AG20443 (cell line): ENCODE measurements at places on chromosomes 6 and 20.

DNA sequence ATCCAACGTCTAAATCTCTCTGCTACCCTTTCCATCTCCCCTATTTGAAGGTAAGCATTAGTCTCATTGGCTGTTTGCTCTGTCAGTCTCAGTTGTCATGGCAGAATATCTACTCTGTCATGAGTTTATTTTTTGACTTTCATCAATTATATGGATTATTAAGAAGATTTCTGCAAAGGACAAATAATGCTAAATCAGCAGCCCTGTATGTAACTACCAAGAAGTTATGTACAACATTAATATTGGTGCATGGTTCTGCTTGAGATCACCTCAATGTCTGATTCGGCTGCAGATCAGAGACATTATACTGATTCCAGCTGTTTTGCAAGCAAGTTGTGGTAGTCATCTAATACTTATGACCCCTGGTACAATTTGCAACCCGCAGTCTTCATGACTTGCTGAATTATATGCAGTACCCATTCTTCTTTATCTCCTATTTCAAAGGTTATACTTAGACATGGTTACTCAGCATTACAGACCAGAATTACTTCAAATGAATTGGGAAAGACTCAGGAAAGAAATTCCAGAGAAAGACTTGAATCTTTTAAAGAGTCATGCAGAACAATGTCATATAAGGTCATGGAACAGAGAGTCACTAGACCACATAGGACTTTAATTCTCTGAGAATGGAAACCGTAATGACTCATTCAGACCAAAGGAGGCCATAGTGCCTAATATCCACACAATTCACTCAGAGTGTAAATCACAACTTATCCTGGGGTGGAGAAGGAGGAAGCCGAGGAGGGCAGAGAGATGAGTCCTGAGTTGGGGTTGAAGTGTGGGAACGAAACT lies 201.4 kb downstream of the IBTK start:
- DNase-seq, result peak; percentile 67

DNA sequence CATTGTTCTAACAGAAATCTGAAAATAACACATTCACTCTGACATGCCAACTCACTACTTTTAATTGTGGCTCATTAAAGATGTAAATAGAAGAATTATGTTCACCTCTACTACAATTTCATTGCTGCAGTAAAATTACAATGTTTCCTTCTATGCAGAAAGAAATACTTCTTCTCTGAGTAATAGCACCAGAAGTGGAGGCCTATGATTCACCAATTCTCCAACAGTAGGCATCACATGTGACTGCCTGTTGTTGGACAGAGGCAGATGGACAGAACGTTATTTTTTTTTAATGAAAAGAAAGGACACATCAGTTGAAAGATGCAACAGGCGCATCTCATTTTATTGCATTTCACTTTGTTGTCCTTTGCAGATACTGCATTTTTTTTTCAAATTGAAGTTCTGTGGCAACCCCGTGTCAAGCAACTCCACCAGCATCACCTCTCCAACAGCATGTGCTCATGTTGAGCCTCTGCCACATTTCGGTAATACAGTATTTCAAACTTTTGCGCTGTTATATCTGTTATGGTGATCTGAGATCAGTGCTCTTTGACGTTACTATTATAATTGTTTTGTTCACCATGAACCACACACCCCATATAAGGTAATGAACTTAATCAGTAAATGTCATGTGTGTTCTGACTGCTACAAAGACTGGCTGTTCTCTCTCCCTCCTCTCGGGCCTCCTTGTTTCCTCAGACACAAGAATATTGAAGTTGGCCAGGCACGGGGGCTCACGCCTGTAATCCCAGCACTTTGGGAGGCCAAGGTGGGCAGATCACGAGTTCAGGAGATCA lies 121.4 kb downstream of the ATXN1 start:
- peak; percentile 81 for DNase-seq

- no peak for DNase-seq
These were observed 62.3 kb upstream of the NKX2-2 start for GRCh38 chr20:21575981-21576740.

- DNase-seq, result no peak
These were observed 19.8 kb downstream of the ERGIC3 start for GRCh38 chr20:35561671-35562070.

DNA sequence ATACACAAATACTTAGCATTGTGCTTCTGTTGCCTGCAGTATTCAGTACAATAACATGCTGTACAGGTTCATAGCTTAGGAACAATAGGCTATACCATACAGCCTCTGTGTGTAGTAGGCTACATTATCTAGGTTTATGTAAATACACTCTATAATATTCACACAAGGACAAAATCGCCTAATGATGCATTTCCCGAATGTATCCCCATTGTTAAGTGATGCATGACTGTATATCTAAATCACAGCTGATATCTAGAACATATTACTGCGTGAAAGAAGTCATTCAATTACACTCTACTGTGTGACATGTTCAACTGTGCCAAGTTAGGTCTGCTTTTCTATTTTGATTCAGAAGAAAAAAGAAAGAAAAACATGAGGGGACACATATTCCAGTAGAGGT lies 633.5 kb downstream of the RFPL4B start:
- no peak for DNase-seq

- no peak for DNase-seq
These were observed 8.5 kb downstream of the NDUFAF4 start for GRCh38 chr6:96889146-96889545.

DNA sequence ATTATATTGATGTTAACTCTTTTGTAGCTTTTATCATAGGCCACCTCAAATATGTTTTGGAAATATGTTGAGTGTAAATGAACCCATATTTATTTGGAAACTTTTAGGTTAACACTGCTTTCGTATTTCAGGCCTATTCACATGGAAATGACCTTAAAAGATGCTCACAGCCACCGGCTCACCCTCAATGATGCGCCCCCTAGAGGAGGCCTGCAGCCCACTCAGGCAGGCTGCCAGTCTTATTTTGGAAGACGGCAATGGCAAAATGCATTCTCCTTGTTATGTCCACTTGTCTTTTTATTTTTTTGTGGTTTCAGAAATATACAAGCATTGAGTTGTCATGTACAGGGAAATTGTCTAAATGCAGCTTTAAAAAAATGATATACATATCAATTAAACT lies 869.7 kb downstream of the PHF3 start:
- DNase-seq, result no peak

GRCh38 chr6:49556429-49556837 lies 6.0 kb downstream of the C6orf141 start:
- peak; percentile 18 for DNase-seq

- no peak for DNase-seq
These were observed 1.5 kb upstream of the ADGRG6 start for GRCh38 chr6:142300302-142300701.

DNA sequence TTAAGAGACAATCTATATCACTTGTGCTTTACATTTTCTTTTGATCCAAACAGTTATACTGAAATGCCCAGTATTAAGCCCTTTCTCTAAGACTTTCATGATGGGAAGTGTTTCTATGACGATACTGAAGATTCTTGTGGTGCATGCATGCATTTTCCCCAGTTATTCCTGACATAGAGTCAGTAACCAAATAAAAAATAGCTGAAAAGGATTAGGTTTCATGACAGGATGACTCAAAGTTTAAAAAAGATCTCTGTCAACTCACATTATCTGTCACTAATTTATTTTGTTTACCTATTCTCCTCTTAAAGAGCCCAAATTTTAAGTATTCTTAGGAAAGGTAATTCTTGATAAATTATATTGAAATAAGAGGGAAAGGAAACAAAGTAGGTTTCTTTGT lies 98.4 kb downstream of the SESN1 start:
- no peak for DNase-seq

DNA sequence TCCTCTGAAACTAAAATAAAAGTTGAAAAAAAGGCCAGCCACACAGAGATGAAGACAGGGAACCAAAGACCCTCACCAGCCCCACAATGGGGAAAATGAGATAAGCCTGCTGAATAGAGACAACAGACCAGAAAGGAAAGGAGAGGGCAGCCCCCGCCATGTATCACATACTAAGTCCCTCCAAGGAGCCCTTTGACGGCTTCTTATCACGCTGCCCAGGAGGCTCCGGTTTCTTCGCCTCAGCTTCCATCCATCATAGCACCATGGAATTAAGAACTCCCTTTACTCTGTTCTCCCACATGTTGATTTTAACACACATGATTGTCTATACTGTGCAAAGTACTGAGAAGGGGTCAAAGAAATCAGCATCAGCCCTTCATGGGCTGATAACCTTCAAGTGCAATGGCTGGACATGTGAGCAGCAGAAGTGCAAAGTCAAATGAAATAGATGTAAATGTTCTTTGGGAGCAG lies 54.9 kb downstream of the MAP3K5 start:
- DNase-seq, result no peak

DNA sequence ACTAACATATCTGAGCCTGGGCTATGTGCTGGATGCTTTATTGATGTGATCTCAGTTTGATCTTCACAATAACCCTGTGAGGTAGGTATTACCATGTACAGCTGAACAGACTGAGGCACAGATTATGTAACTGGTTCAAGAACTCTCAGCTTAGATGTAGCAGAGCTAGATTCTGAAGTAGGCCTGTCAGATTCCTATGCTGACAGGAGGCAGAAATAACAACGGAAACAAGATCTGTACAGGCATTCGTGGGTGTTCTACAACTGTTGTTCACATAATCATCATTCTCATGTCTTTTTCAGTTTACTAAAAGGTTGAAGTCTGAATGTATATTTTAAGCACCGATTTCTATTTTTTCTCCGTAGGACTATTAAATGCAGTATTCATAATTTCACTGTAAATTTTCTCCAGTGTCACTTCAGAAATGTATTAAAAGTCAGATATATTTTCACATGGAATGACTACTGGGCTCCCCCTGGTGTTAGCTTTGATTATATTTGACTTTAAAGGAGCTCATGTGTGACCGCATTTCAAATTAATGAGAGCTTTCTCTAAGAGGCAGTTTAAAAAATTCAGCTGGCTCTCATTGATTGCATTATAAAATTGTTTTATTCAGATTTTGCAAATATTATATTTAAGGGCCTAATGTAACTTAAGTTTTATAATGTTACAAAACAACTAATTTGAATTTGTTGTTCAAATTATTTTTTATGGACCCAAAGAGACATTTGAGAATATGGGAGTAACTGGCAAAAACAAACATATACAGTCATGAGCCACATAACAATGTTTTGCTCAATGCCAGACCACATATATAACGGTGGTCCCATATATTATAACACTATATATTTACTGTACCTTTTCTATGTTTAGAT lies 36.4 kb upstream of the SLC17A4 start:
- DNase-seq, result peak; percentile 52

- no peak for DNase-seq
These were observed 2.1 kb downstream of the MAFB start for GRCh38 chr20:40686893-40687292.
